ENCODE measurements at places on chromosomes 5 and 9.
A peak's percentile ranks its signal among the peaks of the same experiment; 100 is the strongest.

DNA sequence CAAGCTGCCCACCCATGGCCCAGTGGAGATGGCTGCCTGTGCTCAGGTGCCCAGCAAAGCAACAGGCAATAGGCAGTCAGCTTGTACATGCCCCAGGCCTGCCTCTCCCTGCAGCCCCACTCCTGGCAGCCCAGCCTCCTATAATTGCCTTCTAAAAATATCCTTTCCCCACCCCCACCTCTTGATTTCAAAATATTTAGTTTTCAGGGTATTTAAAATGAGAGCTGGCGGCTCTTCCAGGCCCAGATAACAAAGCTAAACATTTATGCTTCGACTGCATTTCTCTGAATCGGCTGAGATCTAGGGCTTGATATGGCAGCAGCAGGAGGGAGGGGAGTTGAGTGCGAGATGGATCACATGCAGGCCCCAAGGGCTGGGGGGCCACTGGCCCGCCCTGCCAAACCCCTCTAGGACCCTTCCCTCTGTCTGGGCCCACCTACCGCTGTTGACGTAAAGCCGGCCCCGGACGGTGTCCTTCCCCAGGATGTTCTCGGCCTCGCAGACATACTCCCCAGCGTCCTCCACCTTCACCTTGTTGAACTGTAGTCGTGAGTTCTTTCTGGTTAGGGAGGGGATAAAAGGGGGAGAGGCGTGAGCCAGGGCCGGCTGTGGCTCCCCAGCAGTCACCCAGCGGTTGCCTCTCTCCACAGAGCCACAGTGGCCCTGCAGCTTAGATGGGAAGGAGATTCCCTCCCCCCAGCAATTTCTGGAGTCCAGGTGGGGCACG is 85.0 kb downstream of the PSD2 start:
- DNase-seq: no peak

DNA sequence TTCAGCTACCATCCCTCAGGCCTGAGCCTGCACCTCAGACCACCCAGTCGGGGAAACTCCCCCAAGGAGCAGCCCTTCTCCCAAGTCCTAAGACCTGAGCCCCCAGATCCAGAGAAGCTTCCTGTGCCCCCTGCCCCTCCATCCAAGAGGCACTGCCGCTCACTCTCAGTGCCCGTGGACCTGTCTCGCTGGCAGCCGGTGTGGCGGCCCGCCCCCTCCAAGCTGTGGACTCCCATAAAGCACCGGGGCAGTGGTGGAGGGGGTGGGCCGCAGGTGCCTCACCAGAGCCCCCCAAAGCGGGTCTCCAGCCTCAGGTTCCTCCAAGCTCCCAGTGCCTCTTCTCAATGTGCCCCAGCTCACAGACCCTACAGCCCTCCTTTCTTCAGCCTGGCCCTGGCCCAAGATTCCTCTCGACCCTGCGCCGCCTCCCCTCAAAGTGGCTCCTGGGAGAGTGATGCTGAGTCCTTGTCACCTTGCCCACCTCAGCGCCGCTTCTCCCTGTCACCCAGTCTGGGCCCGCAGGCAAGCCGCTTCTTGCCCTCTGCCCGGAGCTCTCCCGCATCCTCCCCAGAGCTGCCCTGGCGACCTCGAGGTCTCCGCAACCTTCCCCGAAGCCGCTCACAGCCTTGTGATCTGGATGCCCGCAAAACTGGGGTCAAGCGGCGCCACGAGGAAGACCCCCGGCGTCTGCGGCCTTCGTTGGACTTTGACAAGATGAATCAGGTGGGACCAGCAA is 7.0 kb downstream of the FAM53C start:
- DNase-seq: no peak

DNA sequence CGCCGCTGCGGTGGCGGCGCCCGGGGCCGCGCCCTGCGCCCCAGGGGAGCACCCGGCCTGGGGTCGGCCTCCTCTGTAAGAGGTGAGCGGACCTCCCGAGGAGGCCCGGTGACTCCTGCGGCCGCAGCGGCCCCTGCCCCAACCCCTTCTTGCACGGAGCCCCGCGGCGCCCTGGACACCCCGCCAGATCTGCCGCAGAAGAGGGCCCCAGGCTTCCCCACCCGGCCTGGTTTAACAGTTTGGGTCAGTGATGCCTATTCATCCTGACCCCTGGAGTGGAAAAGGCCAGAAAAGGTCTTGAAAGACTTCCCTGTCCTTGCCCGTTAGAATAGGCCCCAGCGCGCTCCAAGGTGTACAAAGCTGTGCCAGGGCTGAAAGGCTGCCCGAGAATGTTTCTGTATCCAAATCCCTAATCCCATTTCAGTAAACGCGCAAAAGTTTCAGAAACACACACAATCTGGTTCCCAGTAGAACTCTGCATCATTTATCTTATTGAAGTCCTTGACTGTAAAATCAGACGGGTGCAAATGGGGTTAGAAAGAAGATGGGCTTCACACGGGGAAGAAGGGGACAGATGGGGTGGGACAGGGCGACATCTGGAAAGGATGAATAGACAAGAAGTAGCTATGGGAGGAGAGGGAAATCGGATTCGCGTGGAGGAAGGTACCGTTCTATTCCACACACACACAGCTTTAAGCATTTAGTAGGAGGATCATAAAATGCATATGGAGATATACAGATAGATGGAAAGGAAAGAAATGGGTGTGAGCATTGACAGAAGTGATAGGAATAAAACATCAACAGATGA is 1.1 kb upstream of the SSBP2 start:
- no peak for DNase-seq

GRCh38 chr5:131224387-131225201 is 39.3 kb upstream of the CDC42SE2 start:
- peak; percentile 91 for DNase-seq

GRCh38 chr5:96408210-96408777 is 24.8 kb downstream of the PCSK1 start:
- DNase-seq: peak; percentile 61

DNA sequence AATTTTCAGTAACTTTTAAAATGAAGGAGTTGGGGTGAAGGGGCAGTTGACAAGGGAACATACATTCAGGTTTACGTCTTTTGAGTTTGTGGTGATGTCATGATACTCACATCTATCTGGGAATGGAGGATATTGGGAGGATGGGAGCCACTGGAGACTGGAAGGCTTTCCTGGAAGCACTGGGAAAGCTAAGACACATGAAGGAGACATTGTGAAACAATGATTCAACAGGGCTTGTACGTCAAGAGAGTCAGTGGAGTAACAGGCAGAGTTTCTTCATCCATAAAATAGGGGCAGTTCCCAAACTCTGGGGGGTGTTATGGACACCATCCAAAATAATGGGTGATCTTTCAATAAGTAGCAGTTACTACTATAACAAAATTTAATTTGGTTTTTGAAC is 572.8 kb downstream of the CCDC171 start:
- no peak for DNase-seq

GRCh38 chr5:50655067-50655809 is 11.2 kb upstream of the PARP8 start:
- DNase-seq: no peak

GRCh38 chr5:177535125-177535524 is 18.4 kb upstream of the DDX41 start:
- DNase-seq: no peak

GRCh38 chr5:165360784-165361542 is 1855.5 kb downstream of the MAT2B start:
- DNase-seq: no peak

- no peak for DNase-seq
These were observed at the start of gene S1PR3 for GRCh38 chr9:88991066-88992034. S1PR3 (plus strand) TSS chr9:88991468; CDS start chr9:89001201, 9,733 bp downstream.

- no peak for DNase-seq
These were observed 38.0 kb upstream of the MROH2B start for GRCh38 chr5:41109186-41109585.

GRCh38 chr9:95572381-95573151 is 55.8 kb upstream of the PTCH1 start:
- no peak for DNase-seq

GRCh38 chr5:14977058-14977685 is 105.6 kb upstream of the ANKH start:
- no peak for DNase-seq

GRCh38 chr5:1447671-1448361 is 2.6 kb upstream of the SLC6A3 start:
- no peak for DNase-seq

DNA sequence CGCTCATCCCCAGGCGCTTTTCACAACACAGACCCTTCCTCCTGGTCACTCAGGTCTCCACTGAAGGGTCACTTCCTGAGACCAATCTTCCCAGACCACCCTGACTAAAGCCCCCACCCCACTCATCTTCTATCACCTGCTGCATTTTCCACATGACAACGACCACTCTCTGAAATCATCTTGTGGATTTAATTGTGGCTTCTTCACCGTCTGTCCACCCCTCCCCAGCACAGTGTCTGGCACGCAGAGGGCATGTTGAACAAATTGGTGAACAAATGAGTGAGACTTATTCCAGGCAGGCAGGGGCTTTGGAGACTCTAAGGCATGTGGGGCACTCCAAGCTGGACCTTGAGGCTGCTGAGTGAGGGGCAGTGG is 8.8 kb downstream of the BARX1 start:
- DNase-seq: no peak

DNA sequence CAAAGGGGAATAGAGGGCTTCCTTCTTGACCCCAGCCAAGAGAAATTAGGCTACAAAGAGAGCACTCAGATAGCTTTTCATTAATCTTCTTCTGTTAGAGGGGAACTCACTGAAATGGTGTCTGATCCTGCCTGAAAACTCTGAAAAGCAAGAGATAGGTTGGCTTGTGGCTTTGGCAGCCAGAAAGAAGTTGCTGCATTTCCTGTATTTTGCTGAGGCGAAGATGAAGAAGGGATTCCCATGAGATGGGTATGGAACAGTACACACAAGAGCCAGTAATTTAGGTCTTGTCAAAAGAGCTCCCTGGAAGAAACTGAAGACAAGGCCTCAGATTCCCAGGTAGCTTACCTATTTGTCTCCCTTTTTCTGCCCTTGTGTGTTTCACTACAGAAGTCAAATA is 120.9 kb upstream of the TARS1 start:
- no peak for DNase-seq

- DNase-seq: no peak
These were observed 104.6 kb downstream of the PRR16 start for GRCh38 chr5:120568711-120569110.

GRCh38 chr5:158543539-158544387 is 556.0 kb downstream of the EBF1 start:
- DNase-seq: no peak

DNA sequence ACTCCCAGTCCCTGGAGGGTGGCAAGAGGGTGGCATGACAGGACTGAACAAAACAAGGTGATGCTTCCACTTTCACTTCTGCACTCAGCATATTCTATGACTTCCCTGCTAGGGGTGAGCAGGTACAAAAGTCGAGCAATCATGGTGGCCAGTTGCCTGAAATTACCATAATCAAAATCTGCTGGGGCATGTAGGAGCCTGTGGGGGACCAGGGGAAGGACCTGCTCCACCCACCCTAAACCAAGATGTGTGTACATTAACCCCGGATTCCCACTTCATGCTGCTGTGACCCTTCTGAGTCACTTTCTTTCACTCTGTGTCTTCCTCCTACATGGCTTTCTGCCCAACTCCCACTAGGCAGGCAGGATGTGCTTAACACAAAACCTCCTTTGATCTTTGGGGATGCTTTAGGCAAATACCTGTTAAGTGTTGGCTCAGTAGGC is 73.3 kb upstream of the PHF24 start:
- DNase-seq: no peak

DNA sequence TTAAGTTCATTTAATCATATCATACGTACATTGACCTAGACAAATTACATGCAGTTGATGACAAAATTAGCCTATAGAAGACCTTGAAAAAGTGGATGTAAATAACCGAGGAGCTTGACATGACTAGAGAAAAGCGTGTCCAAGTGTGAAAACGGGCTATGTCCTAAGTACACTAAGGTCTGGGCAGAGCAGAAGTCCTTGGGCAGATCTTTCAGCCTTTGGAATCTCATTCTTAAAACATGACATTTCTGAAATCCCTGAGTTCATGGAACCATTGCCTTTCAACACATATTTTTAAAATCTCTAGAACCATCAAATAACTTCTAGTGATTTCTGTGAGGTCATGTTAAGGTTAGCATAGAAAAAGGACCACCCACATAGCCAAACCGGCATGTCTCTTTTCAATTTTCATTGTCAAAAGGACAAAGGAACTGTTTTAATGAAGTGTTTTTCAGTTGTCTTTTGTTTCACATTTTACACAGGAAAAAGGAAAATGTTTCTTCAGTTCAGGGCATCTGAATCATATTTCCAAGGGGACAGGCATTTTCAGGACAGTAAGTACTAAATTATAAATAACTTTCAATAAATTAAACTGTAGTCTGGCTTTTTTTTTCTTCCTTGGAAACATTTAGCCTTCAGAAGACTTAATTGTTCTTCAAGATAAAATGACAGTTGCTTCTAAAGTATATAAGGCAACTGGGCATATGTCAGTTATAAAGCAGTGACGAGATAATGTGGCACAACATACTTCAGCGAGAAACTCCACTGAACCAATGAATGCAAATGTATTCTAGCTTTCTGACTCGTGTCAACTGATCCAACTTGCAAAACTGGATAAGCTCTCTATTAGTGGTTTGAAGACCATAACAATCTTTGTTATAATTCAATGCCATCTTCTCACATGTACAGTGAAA is 416.8 kb downstream of the NFIB start:
- DNase-seq: no peak

GRCh38 chr9:89790542-89791109 is 185.8 kb downstream of the GADD45G start:
- DNase-seq: no peak
